DMS79 (cell line): ENCODE measurements at places on chromosomes 11 and 22.
A peak's percentile ranks its signal among the peaks of the same experiment; 100 is the strongest.

DNA sequence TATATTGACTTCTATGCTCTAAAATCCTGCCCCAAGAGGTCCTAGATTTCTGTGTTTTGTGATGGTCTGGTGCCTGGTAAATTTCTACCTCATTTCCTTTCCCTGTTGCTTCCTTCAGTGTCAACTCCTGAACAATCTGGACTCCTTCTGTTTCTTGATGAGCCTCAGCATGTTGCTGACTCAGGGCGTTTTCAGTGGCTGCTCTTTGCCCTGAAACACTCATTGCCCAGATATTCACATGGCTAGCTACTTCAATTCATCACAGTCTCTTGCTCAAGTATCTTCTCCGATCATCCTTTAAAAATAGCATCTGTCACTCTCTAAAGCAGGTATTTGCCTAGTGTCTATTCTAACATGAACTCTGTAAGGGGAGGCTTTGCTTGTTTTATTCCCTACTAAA, 526.3 kb upstream of the RAG2 start:
- no peak for DNase-seq

DNA sequence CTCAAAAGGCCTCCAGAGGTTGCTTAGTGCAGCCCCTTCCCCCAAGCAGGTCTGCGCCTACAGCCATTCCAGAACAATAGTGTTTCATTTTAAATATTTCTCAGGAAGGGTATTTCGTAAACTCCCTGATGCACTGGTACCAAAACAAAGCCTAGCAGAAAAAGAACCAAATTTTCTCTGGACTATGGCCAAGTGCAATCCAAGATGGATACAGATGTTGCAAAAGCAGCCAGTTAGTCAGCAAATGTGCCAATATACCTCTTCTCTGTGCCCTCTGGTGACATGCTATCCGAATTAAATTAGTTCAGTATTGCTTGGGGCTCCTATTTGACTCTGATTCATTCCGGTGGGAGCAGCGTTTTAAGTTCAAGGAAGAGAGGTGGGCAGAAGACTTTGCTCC, 247.8 kb downstream of the NTM start:
- DNase-seq = no peak

DNA sequence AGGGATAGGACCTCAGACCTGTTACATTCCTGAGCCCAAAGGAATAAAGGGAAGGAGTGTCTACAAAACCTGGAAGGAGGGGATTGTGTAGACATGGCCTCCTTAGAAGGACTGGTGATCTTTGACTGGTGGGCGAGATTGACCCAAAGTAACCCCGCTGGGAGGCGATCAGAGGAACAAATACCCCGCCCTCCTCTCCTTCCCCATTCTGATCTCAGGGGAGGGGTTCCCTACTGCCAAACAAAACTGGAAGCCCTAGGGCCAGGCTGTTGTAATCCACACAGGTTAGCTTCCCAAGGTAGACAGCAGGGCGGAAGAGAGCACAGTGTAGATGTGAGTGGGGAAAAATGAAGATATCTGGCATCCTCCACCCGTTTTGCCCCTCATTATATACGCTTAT, 24.7 kb downstream of the NCF4 start:
- DNase-seq = no peak

DNA sequence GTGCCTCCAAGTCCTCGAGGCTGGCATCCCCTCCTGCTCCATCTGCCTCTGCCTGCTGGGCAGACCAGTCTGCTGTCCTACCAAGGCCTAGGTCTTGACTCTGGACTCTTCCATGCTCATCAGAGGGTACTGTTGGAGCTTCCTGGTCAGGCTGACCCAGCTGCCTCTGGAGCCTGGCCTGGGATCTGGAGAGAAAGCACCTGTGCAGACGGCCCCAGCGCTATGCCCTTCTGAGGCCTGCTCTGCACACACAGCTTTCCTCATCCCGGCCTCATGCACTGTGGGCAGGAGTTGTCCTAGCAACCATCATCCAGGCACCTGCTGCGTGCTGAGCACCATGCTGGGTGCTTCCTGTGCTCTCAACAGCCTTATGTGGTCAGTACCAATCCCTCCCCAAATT, 70.8 kb downstream of the CDKN1C start:
- no peak for DNase-seq

GRCh38 chr22:37753746-37754145, 54.0 kb upstream of the GCAT start:
- DNase-seq = no peak

DNA sequence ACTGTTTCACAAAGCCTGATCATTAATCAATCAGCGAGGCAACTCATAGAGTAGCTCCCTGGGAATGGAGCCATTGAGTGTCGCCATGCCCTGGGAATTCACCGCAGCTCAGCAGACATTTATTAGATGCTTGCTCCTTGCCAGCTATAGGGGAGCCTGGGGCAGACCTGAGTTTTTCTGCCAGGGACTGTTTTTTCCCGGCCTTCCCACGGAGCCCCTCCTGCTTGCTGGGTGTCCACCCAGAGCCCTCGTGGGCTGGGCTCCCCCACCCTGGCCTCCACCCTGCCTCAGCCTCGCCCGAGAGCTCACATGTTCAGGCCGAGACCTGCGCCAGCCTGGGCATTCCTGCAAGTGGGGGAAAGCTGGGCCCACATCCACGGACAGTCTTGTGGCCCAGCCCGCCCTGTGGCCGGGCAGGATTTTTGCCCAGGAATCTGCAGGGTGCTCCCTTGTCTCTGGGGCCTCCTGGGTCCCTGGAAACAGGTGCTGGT, 64.9 kb downstream of the SMIM38 start:
- DNase-seq = no peak

- DNase-seq = no peak
These were observed 70.5 kb downstream of the ETS1 start for GRCh38 chr11:128516886-128517285.

DNA sequence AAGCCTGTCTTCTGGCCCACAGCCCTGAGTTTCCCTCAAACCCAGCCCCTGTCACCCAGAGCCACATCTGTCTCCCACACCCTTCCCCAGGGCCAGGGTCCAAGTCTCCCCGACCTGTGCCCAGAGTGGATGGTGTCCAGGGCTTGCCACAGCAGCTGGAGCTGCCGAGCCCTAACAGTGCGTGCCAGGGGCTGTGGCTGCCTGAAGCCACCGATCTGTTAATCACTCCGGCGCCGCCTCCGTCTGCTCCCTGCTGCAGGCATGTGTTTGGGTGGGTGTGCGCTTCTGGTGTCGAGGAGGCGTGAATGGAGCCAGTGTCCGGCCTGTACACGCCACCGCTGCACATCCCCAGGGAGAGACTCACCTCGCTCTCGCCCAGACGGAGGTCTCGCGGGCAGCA, 26.1 kb downstream of the SHISAL1 start:
- DNase-seq = no peak

GRCh38 chr11:43856993-43857392, 23.6 kb upstream of the ALKBH3 start:
- DNase-seq = no peak

DNA sequence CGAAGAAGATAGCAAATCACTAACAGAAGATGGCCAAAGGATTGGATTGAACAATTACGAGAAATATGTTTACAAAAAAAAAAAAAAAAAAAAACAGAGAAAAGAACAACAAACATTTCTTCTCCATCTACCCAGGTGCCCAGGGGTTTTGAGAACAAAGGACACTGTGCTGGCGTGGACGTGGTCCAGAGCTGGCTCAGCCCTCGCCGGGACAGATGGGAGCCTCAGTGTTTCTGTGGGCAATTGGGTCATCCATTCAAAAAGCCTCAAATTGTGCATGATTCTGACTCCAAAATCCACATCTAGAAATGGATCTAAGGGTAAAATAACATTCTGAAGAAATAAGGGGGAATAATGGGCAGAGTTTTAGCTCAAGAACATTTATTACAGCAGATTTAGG, 63.1 kb downstream of the DHCR7 start:
- DNase-seq = no peak

- no peak for DNase-seq
These were observed 421.5 kb downstream of the BRD1 start for GRCh38 chr22:49406047-49406650.

DNA sequence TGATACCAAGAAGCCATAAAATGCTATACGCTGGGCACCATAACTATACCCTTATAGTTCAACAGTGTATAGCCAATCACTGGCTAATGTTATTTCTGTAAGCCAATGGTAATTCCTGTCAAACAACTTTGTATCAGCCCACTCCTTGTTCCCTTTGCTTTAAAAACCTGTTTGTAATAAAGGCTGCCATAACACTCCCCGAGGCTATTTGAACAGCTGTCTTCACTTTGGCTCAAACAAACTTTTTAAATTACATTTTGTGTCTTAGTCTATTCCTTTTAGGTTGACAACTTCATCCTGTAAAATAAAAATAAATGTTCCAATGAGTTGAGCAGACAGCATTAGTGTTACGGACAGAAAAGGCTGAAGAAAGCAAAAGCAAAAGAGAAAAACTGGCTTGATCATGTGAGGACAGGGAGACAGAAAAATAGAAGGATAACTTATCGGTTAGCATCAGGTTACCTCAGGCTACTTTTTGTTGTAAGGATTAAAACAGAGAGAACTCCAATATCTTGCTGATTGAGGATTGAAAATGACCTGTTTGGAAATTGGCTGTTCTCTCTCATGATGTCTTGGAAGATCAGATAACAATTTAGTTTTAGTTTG, 95.0 kb downstream of the AASDHPPT start:
- DNase-seq = no peak

DNA sequence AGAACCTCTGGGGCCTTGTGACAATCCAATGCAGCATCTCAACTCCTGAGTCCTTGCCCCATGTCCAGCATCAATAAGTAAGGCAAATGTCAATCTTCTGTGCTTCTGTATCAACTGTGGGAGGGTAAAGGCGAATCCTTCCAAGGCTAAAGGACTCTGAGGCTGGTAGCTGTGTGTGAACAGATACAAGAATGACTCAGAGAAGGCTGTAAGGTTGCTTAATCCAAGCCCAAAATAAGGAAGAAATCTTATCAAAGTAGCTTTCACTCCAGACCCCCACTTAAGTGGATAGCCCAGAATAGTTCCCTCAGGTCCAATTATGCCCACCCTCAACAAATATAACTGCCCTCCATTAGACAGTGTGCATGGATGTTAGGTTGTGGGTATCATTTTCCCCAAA, 28.1 kb upstream of the SCGB1A1 start:
- no peak for DNase-seq

- DNase-seq = peak; percentile 26
These were observed 14.2 kb upstream of the ST14 start for GRCh38 chr11:130145311-130145812.

DNA sequence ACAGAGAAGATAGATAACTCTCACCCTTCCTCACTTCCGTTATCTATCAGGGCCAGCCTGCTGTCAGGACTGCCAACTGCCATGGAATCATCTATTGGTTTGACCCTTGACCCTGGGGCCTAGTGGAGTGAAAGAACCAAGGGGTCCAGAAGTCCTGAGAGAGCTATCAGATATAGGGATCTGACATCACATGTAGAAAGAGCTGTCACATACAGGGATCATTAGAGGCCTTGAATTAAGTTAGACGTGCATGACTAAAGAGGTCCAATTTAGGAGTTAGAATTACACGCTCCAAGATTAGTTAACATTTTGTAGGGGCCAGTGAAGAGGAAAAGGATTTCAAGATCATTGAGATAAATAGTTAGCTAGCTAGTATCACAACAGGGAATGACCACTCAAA, at the start of gene TMEM225:
TSS of gene TMEM225 (minus strand) at position 101 of the 400 bp plus-strand sequence. CDS start 245 bp downstream, outside the sequence.
- DNase-seq = no peak

DNA sequence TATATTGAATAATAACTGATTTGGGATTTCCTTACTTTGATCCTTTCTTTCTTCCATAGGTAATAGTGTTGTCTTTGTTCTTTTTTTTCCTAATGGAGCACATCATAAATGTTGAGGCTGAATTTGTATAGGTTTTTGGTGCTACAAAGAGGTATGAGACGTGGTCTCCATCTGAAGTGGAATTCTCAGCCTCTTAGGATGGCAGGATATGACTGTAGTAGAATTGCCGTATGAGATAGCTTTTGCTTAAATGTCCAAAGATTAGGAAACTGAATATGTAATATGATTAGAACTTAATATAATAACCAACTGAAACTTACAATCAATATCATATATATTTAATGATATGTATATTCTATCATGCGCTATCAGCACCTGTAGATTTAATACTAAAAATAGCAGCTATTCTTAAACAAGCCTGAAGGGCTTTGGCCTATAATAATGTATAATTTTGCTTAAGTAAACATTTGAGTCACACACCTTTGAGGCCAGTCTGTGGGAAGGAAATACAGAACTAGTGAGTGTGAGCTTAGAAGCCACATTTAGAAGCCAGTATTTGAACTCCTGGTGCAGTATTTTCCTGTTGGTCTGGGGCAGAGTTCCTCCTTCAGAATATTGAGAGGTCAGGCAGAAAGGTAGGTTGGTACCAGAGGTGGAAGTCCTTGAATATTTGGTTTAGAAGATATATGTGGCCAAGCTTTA, 62.6 kb downstream of the SWAP70 start:
- DNase-seq = no peak
